ENCODE measurements at places on chromosomes 3 and 15.

- no peak for DNase-seq
Measured at GRCh38 chr3:143716731-143717130, 131.5 kb downstream of the SLC9A9 start.

DNA sequence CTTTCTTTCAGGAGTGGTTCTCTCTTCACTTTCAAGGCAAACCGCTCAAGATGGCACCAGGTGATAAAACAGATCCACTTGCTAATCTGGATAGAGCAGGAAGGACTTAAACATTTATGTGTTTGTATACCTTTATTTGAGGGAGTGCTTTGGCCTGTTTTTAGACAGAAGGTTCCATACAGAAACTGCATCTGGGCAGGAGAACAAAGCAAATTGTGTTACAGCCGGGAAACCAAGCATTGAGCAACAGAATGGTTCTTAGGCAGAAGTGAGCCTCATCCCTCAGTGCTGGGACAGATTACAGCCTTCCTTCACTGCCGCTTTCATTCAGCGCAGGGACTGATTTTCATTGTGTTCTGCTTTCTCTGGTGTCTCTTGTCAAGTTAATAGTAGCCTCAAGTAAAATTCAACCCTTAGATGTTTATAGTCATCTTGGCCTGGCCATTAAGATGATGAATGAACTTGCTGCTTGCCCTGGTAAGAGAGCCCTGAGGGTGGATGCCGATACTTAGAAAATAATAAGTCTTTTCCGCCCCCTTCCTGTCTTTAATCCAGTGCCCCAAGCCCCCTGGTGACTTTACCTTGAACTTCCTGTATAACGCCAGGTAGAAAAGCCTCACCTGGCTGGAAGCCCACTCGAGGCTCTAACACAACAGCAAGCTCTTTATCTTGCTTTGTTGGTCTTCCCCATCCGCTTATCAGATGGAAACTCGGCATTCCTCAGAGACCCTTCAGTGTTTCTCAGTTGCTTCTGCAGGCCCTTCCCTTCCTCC lies 168.0 kb upstream of the CTDSPL start:
- no peak for DNase-seq

DNA sequence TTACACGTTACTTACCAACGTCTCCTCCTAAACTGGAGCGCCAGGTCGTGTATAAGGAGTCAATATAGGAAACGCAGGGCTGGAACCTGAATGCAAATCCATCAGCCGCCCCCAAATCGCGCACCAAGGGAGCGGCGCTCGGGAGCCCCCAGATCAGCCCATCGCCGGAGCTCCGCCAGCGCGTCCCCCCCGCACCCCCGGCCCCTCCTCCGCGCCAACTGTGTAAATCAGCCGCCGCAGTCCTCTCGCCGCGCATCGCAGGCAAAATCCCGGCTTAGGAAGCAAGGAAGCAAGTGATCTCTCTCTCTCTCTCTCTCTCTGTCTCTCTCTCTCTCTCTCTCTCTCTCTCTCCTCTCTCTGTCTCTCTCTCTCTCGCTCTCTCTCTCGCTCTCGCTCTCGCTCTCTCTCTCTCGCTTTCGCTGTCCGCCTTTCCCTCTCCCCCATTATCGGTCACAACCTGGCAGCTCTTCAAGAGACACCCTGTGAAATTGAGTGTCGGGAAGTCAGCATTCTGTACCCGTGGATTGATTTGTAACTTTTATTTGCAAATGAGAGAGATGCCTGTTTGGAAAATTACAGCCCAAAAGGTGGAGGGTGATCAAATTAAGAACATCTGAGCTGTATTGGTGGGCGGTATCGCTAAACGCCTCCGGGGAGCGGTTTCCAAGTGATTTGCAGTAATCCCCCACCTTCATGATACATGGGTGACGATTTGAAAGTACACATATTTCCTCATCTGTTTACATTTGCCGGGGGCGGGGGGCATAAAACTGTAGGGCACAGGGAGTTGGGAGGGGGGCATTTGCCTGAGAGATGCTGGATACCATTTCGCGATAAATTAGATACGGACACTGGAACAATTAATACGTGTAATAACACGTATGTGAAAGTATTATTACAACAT lies 645 bp upstream of the SLITRK3 start:
- DNase-seq: no peak

GRCh38 chr15:58549013-58549784 lies 117.4 kb downstream of the LIPC start:
- no peak for DNase-seq

- DNase-seq: no peak
Measured at GRCh38 chr3:132394320-132394719, 23.0 kb upstream of the DNAJC13 start.

GRCh38 chr15:88395241-88395640 lies 71.9 kb downstream of the MRPL46 start:
- no peak for DNase-seq

GRCh38 chr3:138726946-138727730 lies 107.6 kb downstream of the PIK3CB start:
- no peak for DNase-seq

DNA sequence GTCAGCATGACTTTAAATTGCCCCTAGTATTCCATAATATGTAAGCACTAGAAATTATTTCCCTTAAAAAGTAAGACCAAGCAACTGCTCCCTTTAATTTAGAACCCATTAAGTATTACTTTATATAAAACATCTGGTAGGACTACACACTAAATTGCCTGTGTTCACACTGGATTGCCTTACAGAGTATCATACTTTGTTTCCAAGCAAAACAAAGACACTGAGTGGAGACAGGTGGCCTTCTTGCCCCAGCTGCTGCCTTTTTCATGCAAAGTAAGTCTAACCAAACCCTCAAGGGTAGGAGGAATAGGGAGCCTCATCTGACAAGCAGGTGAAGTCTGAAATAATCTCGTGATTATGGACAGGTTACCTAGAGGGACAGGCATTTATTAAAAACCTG lies 87.3 kb downstream of the PEX5L start:
- no peak for DNase-seq

DNA sequence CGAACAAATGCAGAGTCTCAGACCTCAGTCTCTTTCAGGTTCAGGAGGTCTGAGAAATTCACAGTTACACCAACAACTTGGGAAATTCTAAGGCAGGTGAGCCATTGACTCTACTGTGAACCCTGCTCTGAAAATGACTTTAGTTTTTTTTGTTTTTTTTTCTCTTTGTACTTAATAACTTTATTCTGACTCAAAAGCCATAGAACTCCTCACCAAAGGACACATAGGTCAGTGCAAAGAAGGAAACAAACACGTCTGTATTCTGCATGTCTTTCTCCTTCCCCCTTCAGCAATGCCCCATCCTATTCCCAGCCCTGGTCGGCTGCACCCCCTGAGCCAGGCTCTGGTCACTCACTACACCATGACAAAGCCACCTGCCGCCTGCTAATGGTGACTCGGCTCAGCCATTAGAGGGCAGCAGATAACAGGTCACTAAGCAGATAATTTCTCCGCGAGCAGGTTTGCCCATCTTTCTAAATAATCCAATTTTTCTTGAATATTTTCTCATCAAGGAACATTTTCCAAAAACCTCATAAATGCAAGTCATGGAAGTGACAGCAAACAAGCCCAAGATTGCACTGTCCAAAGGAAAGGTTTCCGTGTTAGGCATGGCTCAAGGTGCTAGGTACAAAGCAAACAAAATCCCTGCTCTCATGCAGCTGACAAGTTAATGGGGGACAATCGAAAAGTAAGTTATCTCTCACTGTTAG lies 37.7 kb downstream of the TM4SF4 start:
- DNase-seq: peak; percentile 15

- DNase-seq: no peak
Measured at GRCh38 chr3:52865994-52866393, 31.2 kb upstream of the MUSTN1 start.

DNA sequence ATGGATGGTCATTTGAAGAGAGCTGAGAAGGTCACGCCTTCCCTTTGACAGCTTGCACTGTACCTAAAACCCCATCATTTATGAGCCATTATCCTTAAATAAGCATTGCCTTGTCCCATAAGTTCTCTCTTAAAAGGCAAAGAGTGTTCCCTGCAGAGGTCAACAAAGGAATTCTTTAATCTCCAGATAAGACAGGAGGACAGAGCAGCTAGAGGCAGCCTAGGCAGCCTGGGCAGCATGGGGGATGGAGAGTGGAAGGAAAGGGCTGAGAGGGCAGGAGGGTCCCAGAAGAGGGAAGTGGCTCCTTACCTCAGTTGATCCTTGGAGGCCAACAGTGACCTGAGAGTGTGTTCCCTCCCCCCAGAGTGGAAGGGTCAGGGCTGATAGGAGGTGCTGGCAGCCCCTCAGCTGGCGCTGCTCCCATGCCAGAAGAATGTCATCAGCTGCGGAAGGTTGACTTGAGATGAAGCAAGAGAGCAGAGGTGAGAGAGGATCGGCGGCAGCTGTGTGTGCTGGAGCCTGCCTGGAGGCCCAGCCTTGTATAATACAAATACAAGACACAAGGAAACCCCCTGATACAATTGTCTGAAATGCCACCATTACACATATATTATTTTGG lies 12.8 kb downstream of the KBTBD13 start:
- DNase-seq: no peak

DNA sequence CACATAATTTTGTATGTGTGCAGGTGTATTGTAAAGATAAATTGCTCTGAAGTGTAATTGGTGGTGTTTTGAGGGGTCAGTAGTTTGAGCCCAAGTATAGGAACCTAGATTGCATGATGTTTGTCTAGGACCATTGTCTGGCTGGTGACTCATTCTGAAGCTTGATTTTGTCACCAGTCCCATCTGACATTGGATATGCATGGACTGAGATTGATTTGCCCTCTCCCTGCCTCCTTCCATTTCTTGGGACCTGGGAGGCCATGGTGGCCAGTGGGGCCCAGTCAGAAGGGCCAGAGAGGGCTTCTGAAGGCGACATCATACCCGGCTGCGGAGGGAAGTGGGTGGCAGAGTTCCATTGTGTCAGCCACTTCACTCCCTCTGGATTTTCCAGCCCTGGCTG lies 62.3 kb downstream of the PDIA5 start:
- DNase-seq: no peak

DNA sequence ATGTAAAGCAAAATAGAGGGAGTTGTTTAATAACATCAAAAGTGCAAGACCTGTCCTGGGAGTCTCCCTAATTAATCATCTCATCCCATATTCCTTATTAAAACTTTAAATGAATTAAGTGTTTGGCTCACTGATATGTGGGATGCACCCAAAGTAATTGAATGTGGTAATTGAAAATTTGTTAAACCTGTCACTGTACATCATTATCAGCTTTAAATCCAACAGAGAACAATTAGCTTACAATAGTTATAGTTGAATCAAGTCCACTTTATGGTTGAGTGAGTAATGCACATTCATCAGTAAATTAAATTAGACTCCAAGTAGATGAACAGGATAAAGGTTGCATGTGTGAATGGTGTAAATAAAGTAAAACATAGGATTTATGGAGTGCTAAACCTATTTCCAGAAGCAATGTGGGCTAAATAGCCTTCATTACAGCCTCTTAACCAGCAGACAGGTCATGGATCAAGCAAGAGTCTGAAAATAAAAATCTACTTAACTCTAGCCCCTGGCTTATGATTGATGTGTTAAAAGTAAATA lies 608.2 kb upstream of the CCDC54 start:
- DNase-seq: no peak
